ENCODE measurements at places on chromosomes 5 and 9.

GRCh38 chr9:105055917-105056316 lies 128.0 kb upstream of the ABCA1 start:
- DNase-seq, result no peak
- H3K27me3 ChIP-seq, result peaks cover 16% of the 10 kb centered on the region
- H3K36me3 ChIP-seq, result no peaks in the 10 kb centered on the region
- H3K4me3 ChIP-seq, result no peak overlapping the region
- H3K27ac ChIP-seq, result no peak overlapping the region
- peaks cover 7% of the 10 kb centered on the region for H3K4me1 ChIP-seq

DNA sequence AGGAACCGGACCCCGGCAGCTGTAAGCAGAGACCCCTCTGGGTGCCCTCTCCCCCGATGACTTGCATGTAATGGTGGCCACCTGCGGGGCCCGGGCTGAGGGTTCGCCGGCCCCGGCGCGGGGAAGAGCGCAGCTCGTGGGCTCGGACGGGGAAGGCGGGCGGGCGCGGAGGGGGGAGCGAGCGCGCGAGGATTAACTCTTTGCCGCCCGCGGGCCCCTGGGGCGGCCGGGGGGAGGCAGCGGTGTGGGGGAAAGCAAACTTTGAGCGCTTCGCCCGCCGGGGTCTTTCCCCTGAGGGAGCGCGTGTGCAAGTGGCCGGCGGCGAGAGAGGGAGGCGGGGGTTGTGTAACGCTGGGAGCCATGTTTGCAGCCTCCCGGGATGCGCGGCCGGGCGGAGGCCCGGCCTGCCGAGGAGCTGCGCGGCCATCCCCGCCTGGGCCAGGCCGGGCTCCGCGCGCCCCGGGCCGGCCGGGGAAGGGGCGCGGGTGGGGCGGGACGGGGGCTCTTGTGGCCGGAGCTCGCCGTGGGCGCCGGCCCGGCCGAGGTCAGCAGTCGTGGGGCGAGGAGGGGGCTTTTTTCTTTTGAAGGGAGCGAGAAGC lies 547 bp downstream of the ANP32B start:
- H3K36me3 ChIP-seq, result peaks cover 18% of the 10 kb centered on the region
- H3K27ac ChIP-seq, result peak overlapping the region; percentile 77
- DNase-seq, result peak; percentile 69
- peak overlapping the region; percentile 77 for H3K4me3 ChIP-seq
- peaks cover 24% of the 10 kb centered on the region for H3K4me1 ChIP-seq

- DNase-seq, result no peak
- H3K36me3 ChIP-seq, result no peaks in the 10 kb centered on the region
- H3K4me3 ChIP-seq, result no peak overlapping the region
- H3K27ac ChIP-seq, result no peak overlapping the region
Observed at GRCh38 chr5:76292620-76293322, 110.3 kb upstream of the IQGAP2 start.

DNA sequence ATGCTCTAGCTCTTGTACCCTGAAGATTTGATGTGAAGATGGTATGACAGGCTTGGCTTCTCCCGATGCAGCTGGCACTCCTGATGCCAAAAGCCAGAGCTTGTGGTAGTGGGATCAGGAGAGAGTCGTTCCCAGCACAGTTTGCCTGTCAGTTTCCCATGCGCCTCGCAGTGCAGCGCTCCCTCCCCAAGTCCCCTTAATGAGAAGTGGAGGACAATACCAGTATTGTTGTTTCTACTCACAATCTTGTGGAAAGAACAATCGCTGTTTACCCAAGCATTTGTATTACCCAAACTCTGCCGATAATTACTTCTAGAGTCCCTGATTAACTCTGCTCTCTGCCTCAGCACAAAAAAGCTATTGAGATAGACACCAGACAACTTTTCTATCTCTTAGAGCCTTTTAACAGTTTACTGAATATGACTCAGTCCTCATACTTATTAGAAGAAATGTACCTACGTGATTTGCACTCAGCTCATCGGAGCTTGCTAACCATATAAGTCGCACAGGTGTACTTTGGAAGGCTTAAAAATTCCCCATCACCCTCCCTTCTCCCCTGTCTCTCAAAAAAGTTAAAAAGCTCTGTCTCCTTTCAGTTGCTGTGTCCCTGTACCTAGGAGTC lies 283.2 kb upstream of the TMEM161B start:
- peaks cover 8% of the 10 kb centered on the region for H3K27me3 ChIP-seq
- H3K27ac ChIP-seq, result no peak overlapping the region
- no peak for DNase-seq
- peaks cover 4% of the 10 kb centered on the region for H3K4me1 ChIP-seq
- H3K36me3 ChIP-seq, result no peaks in the 10 kb centered on the region

GRCh38 chr5:124662181-124662781 lies 84.2 kb downstream of the ZNF608 start:
- H3K4me1 ChIP-seq, result peaks cover 3% of the 10 kb centered on the region
- DNase-seq, result no peak
- no peak overlapping the region for H3K4me3 ChIP-seq

- H3K36me3 ChIP-seq, result no peaks in the 10 kb centered on the region
- H3K27ac ChIP-seq, result no peak overlapping the region
- H3K4me3 ChIP-seq, result no peak overlapping the region
- peaks cover 13% of the 10 kb centered on the region for H3K4me1 ChIP-seq
- DNase-seq, result no peak
Observed at GRCh38 chr9:21102305-21102704, 24.6 kb upstream of the IFNB1 start.
